Mesothelial cell of epicardium (in vitro differentiated cells): ENCODE measurements at places on chromosomes 6 and 20.

DNA sequence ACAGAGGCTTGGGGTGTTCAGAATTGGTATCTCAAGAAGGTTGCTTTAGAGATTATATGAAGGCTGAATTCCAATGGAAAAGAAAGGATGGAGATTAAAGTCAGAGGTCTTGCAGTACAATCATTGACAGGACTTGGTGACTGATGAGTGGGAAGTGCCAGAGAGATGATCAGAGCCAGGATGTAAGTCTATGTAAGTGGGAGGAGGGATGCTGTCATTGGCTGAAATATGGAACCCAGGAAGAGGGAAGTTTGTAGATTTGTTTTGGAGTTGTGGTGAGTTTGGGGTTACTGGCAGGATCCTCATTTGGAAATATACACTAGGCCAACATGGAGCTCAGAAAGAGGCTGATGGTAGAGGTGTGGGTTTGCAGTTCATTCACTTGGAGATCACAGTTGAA lies 23.8 kb upstream of the TNFAIP3 start:
- no peak for DNase-seq

- peak; percentile 76 for DNase-seq
Observed at GRCh38 chr6:39166189-39166911, 51.4 kb upstream of the SAYSD1 start.

GRCh38 chr20:63834491-63834880 lies 3.4 kb upstream of the ZBTB46 start:
- DNase-seq: no peak

- DNase-seq: no peak
Observed at GRCh38 chr6:42118162-42119001, 24.0 kb downstream of the C6orf132 start.

DNA sequence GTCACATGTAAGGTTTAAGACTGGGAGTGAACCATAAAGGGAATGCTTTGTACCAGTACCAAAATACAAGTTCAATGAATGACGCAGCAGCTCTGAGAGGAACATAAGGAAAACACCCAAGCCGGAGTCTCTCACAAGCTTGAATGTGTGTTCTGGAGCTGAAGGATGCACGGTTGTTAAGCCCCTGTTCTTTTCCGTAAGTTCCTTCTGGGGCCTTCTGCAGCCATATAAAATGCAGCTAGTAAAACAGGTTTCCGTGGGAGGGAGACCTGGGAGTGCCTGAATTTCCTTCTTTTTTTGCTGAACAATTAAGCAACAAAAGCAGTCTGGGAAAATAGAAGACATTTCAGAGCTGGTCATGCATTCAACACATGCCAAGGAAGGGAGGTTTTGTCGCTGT lies 73.2 kb upstream of the JAG1 start:
- no peak for DNase-seq

- no peak for DNase-seq
Observed at GRCh38 chr20:3723284-3723683, 9.2 kb upstream of the HSPA12B start.

DNA sequence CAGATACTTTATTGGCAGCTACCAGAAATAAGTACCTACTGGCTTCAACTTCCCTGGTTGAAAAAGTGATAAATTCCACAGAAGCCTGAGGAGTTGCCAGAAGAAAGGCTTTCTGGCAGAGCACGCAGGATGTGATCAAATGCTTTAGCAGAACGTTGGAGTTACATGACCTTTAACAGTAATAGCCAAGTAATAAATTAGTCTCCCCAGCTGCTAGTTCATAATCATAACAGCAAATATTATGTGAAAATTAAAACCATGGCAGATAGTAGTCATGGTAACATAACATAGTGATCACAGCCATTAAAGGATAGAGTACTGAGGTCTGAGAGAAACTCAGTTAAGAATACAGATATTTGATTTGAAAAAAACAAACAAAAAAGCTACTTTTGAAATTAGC lies 567.7 kb downstream of the ADGRB3 start:
- no peak for DNase-seq

- no peak for DNase-seq
Observed at GRCh38 chr6:45850378-45851033, 165.2 kb downstream of the CLIC5 start.

DNA sequence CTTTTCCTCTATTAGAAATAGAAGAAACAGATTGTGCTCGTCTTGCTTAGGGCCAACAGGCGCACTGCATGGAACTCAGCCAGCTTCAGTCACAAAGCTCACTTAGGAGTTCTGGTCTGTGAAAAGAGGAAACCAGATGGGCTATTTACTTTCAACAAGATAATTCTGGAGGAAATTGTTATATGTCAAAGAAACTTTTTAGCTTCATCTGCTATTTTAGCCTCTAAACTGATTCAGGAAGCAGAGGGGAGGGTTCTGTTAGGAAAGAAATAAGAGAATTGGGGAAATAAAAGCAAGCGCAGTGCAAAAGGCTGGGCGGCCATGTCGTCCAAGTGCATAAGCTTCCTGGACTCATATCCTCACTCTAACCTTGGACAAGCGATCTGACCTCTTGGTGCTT lies 21.3 kb downstream of the PRKN start:
- DNase-seq: no peak

DNA sequence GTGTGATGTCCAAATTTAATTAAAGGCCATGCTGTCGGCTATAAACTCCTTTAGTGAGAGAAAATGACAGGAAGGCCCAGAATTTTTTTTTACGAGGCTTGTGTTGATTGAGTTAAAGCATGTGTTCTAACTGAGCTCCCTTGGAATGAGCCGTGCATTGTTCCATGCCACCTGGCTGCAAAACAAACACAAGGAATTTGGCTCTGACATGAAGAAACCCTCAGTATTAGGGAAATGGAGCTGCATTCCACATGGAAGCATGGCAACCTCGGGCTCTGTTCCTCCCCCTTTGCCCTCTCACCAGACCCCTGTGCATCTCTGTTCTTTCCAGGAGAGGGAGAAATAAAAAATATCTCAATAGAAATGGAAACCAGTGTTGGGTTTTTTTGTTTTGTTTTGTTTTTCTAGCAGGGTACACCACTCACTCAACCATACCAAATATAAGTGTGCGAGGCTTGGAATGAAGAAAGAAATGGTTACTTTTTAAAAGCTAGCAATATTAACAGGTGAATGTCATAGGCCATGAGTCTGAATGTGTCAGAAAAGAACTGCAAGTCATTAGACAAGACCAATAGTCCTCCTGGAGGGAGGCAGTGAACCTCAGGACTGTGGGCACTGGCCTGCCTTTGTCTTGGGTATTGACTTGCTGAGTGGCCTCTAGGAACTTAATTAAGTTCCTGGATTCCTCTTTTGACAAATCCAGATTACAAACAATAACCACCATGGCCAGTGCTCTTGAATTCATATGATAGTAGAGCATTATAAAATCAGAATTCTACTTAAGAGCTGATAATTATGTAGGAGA lies 935.1 kb downstream of the KIF16B start:
- no peak for DNase-seq

- DNase-seq: no peak
Observed at GRCh38 chr6:38067263-38067980, 247.9 kb downstream of the ZFAND3 start.
